Activated T-helper 2 cell treated with anti-CD3 and anti-CD28 coated beads, Interferon-gamma antibody, Interleukin-2, Interleukin-4, amounts not matched to agents 10 μg/mL and 5 μg/mL and 100 μg/mL, durations not matched to agents 14 hours and 24 hours and 36 hours (primary cell): ENCODE measurements at places on chromosomes 5 and 9. TPM values are rescaled to one million over a fixed set of nuclear protein-coding genes. Genes with fewer than 3 reads are reported as not detected.
A peak's percentile ranks its signal among the peaks of the same experiment; 100 is the strongest.

The ANXA2R gene
- 2.1 and 2.5 TPM in 2 replicates for total RNA-seq

- DNase-seq, result peak; percentile 15
These were observed 44.6 kb upstream of the TMC1 start for GRCh38 chr9:72476617-72477437.

DNA sequence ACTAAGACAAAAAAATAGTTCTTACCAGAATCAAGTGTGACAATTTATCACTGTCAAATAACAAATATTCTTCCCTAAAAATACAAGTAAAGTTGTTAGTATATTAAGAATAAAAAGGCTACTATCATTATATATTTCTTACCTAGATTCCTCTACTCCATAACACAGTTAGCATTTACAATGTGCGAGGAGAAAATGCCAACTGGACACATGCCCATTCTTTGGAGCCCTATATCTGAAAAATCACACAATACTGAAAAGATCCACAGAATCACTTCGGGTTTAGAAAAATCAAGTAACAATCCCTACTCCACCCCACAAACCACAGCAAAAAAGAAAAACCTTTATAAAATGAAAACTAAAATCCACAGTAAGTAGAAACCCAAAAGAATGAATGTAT lies 70.9 kb downstream of the PKD2L2 start:
- DNase-seq, result no peak

GRCh38 chr9:113973963-113974413 lies 97.9 kb downstream of the ZNF618 start:
- no peak for DNase-seq

GRCh38 chr9:81522716-81523551 lies 166.4 kb downstream of the TLE1 start:
- DNase-seq, result no peak

DNA sequence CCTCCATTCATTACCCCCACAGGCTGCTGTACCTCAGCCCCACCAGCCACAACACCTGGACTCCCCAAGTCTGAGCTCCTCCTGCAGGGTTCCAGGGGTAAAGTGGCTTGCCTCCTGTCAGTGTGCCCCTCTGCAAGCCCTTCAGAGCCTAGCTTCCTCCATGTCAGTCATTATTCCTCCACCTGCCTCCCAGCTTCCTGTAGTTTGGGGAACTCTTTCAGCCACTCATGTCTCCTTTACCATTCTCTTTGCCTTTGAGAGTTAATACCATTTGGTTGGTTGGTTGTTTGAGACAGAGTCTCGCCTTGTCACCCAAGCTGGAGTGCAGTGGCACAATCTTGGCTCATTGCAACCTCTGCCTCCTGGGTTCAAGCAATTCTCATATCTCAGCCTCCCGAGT lies 36.2 kb downstream of the IRF1 start:
- DNase-seq, result no peak

DNA sequence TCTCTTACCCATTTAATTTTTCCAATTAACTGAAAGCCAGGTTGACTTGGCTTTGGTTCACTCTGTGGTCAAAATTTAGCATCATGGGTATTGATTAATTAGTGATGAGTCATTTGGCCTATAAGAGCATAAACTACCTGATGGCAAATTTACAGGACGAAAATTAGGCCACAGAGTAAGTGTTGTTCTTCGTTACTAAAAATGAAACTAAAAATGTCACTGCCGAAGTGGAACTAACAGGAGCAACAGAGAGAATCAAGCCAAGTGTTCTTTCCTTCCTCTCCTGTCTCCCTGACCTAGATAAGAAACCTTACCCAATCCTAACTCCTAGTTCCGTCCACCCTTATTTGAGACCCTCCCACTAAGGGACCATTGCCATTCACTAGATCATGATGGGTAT lies 176.9 kb downstream of the RAB3C start:
- no peak for DNase-seq

DNA sequence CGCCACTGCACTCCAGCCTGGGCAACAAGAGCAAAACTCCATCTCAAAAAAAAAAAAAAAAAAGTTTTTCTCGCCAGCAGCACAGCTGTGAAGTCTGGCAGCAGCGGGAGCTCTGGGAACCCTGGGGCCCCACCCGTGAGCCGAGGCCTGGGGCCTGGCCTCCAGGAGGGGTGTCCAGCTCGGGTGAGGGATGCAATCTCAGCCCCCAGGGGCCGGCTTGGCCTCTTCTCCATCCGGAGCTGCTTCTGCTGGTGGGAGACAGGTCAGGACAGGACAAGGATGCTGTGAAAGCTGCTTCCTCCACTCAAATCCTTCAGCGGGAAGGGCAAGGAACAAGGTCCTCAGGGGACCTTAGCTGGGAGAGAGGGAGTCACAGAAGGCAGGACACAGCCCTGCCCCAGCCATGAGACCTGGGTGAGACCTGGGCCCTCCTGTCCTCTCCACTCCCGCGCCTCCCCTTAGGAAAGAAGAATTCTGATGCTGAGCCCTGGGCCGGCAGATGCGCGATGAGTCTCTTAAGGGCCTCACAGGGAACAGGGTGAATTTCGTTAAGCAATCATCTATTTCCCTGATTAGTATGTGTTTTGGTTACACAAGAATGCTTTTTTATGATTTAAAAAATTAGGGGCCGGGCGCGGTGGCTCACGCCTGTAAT lies 30.6 kb downstream of the PLPP7 start:
- no peak for DNase-seq

GRCh38 chr5:50744776-50745175 lies 78.3 kb downstream of the PARP8 start:
- DNase-seq, result no peak

GRCh38 chr5:140345919-140346347 lies 470 bp downstream of the HBEGF start:
- no peak for DNase-seq

DNA sequence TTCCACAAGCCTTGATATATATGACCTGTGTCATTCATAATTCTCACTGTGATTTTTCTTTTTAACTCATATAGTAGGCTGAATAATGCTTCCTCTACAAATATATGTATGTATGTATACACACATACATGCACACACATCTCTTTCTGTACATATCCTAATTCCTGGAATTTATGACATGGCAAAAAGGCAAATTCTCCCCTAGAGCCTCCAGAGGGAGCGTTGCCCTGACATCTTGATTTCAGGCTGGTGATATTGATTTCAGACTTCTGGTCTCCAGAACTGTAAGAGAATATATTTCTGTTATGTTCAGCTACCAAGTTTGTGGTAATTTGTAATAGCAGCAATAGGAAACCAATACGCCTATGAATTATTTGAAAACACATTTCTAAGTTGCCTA lies 166.6 kb upstream of the GAS1 start:
- no peak for DNase-seq

The TNC gene
- total RNA-seq, result 1.5 and 1.9 TPM in 2 replicates

GRCh38 chr9:92525306-92525705 lies 10.5 kb downstream of the ECM2 start:
- no peak for DNase-seq

- no peak for DNase-seq
These were observed 267.0 kb downstream of the EBF1 start for GRCh38 chr5:158832731-158833130.

GRCh38 chr9:101664453-101664852 lies 69.7 kb upstream of the PPP3R2 start:
- DNase-seq, result no peak

The TRIM36 gene
- not detected in 2 replicates for total RNA-seq

The CCDC183 gene
- total RNA-seq, result 0.11 TPM in 1 of 2 replicates, not detected in the other

- no peak for DNase-seq
These were observed 209.7 kb upstream of the KLF4 start for GRCh38 chr9:107699231-107699630.

DNA sequence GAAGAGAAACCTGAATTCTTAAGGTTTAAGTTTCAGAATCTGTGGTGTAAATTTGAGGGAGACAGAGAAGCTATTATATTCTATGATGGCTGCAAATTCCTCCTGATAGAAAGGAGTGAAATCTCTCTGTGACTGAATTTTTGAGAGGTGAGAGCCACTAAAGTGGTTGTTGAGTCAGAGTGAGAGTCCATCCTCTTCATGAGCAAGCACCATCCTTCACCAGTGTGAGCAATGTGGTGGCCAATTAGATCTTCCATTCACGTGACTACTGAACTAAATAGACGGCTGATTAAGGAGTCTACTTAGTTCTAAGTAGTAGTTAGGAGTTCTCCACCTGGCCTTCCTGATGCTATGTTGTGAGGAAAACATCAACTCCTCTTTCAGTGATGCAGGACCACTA lies 147.8 kb upstream of the CCNH start:
- no peak for DNase-seq

The C5orf34 gene
- 6.3 and 8.3 TPM in 2 replicates for total RNA-seq

The C5orf58 gene
- total RNA-seq, result not detected in 2 replicates

The SMIM33 gene
- 0.23 and 0.25 TPM in 2 replicates for total RNA-seq

DNA sequence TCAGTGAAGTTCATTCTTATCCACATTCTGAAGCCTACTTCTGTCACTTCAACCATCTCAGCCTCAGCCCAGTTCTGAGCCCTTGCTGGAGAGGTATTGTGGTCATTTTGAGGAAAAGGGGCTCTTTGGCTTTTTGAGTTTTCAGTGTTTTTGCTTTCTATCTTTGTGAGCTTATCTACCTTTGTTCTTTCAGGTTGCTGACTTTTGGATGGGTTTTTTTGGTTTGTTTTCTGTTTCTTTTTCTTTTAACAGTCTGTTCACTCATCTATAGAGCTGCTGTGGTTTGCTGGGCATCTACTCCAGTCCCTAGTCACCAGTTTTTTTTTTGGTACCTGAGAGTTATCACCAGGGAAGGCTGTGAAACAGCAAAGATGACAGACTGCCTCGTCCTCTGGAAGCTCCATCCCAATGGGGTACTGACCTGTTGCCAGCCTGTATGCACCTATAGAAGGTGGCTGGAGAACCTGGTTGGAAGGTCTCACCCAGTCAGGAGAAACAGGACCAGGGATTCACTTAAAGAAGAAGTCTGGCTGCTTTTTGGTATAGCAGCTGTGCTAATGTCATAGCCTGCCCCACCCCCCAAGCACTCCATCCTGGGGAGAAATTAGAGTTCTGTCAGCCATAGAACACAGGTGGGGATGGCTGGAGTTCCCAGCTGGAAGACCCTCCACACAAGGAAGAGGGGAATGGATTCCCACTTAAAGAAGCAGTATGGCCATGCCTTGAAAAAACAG lies 138.6 kb upstream of the TSLP start:
- no peak for DNase-seq

The BAAT gene
- total RNA-seq, result not detected in 2 replicates

The SV2C gene
- 0.05 and 0.32 TPM in 2 replicates for total RNA-seq

The CDK9 gene
- total RNA-seq, result 98.1 and 99.8 TPM in 2 replicates

GRCh38 chr5:78519198-78519941 lies 129.2 kb downstream of the LHFPL2 start:
- DNase-seq, result no peak

The PCDHA6 gene
- total RNA-seq, result not detected in 2 replicates

The LCN15 gene
- total RNA-seq, result not detected in 2 replicates

- DNase-seq, result no peak
These were observed 42.7 kb upstream of the PALM2AKAP2 start for GRCh38 chr9:109737295-109737694.

GRCh38 chr5:139050432-139050831 lies 147.7 kb downstream of the SIL1 start:
- DNase-seq, result no peak

DNA sequence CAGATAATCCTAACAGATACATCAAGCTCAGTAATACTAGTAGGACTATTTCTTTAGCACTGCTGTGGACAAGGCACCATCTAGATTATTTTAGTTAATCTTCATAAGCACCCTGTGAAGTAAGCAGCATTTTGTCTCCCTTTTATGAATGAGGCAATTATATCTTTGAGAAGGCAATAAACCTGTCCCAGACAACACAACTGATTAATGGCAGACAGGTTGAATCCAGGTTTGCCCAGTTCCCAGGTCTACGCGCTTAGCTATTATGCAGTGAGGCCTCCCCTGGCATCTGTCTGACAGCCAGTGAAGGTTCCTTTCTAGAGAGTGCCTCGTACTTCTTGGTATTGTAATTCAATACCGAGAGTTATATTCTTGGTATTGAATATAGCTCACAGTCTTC lies 9.7 kb upstream of the LVRN start:
- DNase-seq, result no peak

GRCh38 chr9:131578731-131579504 lies 33.6 kb downstream of the PRRT1B start:
- peak; percentile 28 for DNase-seq

DNA sequence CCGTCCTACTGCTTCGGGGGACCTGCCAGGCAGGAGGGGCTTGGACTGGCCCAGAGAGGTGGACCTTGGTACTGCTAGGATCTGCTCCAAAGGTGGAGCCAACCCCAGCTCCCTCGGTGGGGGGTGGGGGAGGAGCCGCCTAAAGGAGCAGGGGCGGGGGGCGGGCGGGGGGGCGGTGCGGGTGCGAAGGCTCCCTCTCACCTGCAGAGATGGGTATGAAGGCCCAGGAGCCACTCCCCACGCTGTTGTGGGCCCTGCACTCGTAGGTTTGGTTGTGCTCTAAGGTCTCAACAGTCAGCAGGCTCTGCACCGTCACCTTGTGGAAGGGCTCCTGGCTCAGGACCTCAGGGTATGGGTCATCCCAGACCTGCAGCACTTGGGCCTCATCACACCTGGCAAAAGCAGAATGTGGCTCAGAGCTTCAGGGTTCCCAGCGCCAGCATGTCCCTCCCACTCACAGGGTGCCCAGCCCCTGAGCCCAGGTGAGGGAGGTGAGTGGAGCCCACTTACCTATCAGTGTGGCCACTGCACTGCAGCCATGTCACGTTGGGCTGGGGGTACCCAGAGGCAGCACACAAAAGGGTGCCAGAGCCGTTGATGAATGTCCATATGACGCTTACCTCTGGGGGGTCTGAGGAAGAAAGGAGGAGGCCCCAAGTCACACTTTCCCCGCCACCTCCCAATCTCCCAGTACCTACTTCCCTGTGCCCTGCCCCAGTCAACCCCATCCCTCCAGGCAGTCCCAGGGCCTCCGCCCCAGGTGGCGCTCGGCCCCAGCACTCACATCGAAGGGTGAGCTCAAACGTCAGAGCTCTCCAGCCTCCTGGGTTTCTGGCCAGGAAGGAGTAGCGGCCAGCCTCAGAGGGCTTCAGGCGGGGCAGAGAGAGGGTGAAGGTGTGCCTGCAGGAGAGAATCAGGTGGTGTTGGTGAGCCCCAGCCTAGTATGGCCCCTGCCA lies 16.4 kb downstream of the CSF1R start:
- no peak for DNase-seq

The TESK1 gene
- total RNA-seq, result 44.5 and 48.0 TPM in 2 replicates

GRCh38 chr9:130869250-130869649 lies 27.4 kb downstream of the QRFP start:
- no peak for DNase-seq

The PCDHA1 gene
- 0.07 TPM in 1 of 2 replicates, not detected in the other for total RNA-seq

The PPP3R2 gene
- total RNA-seq, result not detected in 2 replicates

DNA sequence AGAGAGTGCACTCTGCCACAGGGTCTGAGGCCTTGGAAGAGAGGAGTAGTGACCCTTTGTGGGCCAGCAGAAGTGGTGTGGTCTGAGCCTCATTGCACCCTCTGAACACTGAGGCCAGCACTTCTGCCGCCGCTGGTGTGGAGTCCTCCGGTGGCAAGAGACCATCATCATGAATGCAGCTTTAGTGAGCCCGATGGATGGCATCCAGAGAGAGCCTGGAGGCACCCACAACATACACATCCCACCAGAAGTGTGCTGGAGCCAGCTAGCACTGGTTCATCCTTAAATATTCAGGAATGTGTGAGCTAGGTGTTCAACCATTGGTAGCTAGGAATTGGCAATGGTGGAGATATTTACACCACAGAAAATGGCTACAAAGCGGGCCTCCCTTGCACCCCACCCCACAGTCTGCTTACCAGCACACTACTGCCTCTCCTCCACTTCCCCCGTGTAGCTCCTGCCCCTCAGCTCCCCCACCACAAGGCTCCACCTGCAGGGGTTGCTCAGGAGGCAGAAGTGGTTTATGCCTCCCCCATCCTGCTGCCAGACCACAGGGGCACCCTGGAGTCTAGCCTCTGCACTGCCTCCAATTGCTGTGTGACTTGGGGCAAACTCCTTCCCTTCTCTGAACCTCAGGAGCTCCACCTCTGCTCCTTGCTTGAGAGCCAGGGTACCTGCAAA lies 16.4 kb downstream of the SLC6A7 start:
- no peak for DNase-seq

The CCDC180 gene
- 3.4 and 3.5 TPM in 2 replicates for total RNA-seq
